ENCODE measurements at places on chromosomes 4 and X. TPM values are rescaled to one million over a fixed set of nuclear protein-coding genes. Genes with fewer than 3 reads are reported as not detected.

Gene GLRB
- 6.2 TPM for total RNA-seq

Gene SSX4
- not detected for total RNA-seq

Gene GRSF1
- 55.4 TPM for total RNA-seq

Gene FRMD7
- not detected for total RNA-seq

Gene TBX22
- not detected for total RNA-seq

Gene CLIC2
- total RNA-seq = 0.14 TPM

Gene CDKL5
- 5.8 TPM for total RNA-seq

Gene SEC31A
- 157 TPM for total RNA-seq

Gene NEUROG2
- not detected for total RNA-seq

Gene SMIM10L2A
- total RNA-seq = 2.7 TPM

Gene RAB9B
- not detected for total RNA-seq

Gene LAMTOR3
- total RNA-seq = 45.5 TPM

Gene SMPX
- total RNA-seq = not detected

Gene PDZD4
- not detected for total RNA-seq

Gene PKD2
- total RNA-seq = 38.7 TPM

Gene CENPVL2
- not detected for total RNA-seq

Gene GAGE12F
- not detected for total RNA-seq

Gene MGARP
- 0.21 TPM for total RNA-seq

Gene BBS12
- total RNA-seq = 4.9 TPM

Gene PF4V1
- total RNA-seq = not detected

Gene SMIM31
- not detected for total RNA-seq

Gene SLC9B1
- total RNA-seq = 0.14 TPM

Gene GPC3
- 1.9 TPM for total RNA-seq

Gene TCEAL6
- total RNA-seq = not detected

Gene IL3RA
- total RNA-seq = not detected

Gene QRFPR
- not detected for total RNA-seq

Gene RTL3
- total RNA-seq = not detected
